ENCODE measurements at places on chromosomes 7 and 10.

- DNase-seq, result no peak
These were observed 1.5 kb downstream of the PMS2 start for GRCh38 chr7:6007386-6007785.

DNA sequence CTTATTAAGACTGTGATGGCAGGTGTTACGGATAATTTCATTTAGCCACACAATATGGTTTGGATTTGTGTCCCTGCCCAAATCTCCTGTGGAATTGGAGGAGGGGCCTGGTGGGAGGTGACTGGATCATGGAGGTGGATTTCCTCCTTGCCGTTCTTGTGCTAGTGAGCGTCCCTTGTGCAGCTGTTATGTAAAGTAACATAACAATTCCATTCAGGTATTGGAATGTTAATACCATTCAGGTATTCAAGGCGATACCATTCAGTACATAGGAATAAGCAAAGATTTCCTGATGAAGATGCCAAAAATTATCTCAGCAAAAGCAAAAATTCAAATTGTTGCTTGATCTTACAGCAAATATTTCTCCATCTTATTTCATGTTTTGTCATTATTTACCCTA, 32.5 kb upstream of the PLXDC2 start:
- DNase-seq, result no peak

DNA sequence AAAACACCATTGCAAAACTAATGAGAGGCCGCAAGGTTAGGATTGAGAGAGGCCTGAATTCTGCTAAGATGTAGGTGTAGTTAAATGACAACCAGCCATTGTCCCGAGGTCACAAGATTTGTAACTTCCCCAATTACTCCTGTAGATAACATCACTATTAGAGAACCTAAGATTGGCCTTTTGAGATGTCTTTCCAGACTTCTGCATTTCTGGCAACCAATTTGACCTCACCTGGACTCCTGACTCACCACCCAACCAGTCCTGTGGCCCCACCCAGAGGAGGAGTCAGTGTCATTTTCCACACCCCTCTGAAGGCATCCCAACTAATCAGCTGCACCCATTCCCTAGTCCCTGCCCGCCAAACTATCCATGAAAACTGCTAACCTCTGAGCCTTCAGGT, 115.7 kb downstream of the PRKAG2 start:
- no peak for DNase-seq

GRCh38 chr7:131570401-131570800, 14.0 kb upstream of the PODXL start:
- DNase-seq, result no peak

GRCh38 chr7:44852590-44852989, 4.7 kb upstream of the H2AZ2 start:
- no peak for DNase-seq

DNA sequence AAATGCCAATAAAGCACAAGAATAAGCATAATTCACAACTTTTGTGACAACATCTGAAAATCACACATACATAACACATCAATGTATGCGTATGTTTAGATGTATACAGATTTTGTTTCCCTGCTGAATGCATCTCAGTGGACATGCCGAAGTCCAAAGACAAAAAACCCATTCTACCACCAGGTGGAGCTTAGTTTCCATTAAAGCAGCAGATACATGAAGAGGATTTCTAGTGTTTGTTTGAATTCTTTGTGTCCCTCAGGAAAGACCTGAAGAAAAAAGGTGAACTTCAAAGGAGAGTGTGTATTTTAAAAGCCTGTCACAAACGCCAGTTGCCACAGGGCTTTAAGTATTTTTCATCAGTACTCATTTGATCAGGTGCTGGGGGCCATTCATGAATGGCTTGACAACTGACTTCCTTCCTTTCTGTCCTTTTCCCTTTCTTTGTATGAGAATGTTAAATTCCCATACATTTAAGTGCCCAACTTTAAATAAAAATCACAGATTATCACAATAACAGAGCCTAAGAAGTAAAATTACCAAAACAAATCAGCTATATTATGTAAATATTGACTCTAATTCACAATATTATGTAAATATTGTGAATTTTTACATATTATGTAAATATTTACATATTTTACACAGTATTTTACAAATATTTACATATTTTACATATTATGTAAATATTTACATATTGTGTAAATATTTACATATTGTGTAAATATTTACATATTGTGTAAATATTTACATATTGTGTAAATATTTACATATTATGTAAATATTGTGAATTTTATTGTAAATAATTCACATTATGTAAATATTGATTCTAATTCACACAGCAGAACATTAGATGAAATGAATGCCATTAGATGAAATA, 343.0 kb downstream of the CRPPA start:
- DNase-seq, result no peak

- DNase-seq, result no peak
These were observed 19.3 kb downstream of the OR6B1 start for GRCh38 chr7:144019457-144019856.

DNA sequence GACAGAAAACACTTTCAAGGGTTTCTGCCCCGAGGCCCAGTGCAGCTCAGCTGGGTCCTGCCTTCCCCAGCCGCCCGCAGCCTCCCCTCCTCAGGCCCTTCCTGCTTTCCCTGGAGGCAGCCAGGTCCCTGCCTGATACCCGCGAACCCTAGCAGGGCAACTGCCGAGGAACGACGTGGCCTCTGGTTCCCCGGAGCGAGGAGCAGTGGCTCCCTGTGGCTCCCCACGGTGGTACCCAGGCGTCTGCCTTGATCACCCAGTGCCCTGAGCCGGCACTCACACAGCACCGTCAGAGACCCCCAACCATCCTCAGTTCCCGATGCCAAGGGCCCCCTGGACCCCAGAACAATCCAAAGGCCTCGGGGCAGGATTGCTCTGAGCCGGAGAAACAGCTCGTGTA, 58.3 kb downstream of the CFAP46 start:
- DNase-seq, result no peak

GRCh38 chr7:17369691-17370426, 71.4 kb downstream of the AHR start:
- DNase-seq, result no peak

GRCh38 chr10:86325158-86325557, 41.4 kb downstream of the GRID1 start:
- no peak for DNase-seq

GRCh38 chr10:17236468-17237148, 8.6 kb downstream of the VIM start:
- no peak for DNase-seq

GRCh38 chr10:125157505-125157904, 2.9 kb downstream of the CTBP2 start:
- DNase-seq, result no peak

- DNase-seq, result no peak
These were observed 190.2 kb upstream of the HABP2 start for GRCh38 chr10:113362645-113363091.

DNA sequence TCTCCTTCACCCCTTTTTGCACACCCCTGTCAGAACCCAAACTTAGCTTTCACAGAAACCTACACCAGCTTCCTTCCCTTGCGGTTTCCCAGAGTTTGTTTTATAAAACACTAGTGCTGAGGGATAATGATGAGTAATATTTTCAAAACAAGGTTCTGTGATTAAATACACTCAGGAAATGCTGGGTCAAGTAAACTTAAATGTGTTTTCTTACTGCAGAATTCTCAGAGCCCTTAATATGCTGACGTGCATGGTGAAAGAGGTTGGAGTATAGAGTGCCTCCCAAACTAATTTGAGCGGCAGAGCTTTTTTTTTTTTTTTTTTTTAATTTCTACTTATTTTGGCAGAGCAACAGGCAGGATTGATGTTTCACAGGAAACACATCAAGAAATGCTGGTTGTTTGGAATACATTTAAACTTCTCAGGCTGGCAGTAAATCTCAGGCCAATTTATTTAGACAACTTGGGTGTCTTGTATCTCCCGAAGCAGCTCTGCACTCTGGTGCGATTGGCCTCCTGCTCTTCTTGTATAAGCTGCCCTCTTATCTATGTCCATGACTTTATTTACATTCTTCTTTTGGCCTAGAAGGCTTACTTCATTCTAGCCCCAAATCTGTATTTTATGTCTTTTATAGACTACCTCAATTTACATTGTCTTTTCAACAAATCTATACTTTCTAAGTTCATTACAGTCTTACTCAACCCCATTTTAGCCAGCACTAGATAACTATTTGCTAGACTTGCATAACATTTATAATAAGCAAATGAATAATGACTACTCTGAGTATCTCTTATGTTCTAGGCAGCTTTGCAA, 165.4 kb downstream of the BMPER start:
- DNase-seq, result no peak

- no peak for DNase-seq
These were observed 217.2 kb downstream of the REEP3 start for GRCh38 chr10:63738410-63738809.

DNA sequence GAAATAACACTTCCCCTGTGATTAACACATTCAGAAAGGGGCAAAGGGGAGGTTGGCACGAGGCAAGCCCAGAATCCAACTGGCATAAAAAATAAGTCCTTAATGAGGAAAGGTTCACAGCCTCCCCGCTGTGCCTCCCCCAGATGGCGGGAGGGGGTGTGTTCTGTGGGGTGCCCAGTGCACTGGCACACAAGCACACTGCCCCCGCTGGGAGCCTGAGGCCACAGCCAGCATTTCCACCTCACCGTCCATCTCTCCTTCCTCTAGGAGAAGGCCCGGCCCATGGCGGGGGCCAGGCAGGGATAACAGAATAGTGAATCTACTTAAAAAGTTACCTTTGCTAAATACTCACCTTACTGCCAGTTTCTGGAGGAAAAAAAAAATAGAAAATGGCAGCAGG, 43.2 kb downstream of the PRKAG2 start:
- no peak for DNase-seq

DNA sequence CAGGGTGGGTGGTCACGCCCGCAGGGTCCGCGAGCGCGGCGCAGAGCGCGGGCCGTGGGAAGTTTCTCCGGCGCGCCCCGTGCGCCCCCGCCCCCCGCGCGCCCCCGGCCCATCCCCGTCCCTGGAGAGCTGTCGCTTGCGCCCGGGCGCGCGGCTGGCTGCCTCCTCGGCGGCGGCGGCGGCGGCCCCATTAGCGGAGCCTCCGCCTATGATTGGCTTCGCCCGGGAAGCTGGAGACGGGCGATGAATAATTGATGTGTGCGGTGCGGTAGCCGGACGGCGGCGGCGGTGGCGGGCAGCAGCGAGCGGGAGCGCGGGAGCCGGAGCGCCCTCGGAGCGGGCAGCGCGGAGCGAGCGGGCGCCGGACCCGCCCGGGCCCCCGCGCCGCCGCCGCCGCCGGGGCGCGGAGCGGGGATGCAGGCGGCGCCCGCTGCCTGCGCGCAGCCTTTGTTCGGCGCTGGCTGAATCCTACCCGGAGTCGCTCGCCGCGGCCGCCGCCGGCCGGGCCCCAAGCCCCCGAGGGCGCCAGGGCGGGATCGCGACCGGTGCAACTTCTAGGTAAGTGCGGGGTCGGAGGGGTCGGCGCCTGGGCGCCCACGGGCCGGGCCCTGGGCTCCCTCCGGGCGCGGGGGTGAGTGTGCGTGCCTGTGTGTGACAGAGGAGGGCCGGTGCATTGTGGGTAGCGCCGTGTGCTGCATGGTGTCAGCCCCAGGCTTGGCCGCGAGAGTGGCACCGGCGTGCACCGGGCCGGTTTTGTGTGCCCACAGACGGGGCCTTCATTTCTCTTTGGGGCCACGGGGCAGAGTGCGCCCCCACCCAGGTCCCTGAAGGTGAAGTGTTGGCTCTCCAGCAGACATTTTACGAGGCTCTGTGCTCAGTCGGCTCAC, 103.8 kb upstream of the PPIF start:
- no peak for DNase-seq

DNA sequence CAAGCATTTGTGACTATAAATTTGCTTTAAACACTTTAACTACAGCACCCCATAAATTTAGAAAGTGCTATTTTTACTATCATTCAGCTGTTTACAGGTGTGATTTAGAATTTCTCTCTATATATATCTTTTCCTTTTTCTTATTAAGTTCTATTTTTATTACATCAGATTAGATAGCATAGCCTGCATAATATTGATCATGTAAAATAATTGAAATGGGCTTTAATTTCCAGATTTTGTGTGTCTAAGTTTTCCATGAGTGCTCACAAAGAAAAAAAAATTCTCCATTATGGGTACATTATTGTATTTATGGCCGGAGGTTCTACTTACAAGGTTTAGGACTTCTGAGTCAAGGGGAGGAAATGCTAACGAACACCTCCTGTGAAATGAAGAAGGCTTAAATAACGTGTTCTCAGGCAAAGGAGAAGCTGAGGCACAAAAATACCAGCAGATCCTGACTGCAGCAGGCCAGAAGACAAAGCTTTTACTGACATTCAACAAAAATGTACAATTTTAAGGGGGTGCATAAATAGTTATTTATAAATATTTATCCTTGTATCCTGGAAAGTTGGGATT, 114.2 kb downstream of the RNF133 start:
- no peak for DNase-seq

DNA sequence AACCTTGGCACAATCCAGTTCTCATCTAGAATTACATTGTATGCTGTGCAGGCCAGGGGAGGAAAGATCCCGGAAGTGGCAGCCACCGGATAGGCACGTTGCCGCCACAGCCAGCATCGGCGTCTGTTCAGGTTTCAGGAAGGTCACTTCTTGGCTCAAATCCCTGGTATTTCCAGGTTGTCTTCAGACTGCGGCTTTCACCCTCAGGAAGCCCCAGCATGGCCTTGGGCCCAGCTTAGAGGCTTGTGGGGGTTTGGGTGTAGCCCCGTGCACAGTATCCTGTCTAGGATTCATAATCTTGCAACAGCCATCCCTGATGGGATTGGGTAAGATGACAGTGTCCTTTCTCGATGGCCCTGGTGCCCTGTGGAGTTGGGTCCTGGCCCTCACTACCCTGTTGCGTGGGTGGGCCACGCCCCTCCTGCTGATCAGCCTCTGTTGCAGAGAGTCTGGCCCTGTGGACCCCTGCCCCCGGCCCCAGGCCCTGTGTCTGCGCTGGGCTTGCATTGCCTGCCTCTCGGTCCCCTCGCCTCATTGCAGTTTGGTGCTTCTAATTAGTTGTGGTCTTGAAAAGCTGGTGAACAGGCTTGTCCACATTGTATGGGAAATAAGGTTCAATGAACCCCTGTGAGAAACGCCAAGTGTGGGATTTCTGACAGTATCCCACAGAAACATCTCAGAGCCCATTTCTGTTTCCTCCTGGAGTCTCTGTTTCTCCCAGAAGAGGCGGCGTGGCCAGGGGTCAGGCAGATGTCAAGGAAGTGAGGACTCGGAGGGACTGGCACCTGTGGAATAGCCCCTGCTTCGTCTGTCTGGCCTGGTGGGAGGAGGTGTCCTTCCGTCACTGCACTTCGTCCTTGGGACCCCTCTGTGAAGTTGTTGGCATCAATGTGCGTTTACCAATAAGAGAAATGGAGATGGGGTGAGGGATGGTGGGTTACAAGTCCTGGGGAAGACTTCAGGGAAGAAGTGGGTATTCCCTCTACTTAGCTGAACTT, 77.5 kb downstream of the MGMT start:
- no peak for DNase-seq

DNA sequence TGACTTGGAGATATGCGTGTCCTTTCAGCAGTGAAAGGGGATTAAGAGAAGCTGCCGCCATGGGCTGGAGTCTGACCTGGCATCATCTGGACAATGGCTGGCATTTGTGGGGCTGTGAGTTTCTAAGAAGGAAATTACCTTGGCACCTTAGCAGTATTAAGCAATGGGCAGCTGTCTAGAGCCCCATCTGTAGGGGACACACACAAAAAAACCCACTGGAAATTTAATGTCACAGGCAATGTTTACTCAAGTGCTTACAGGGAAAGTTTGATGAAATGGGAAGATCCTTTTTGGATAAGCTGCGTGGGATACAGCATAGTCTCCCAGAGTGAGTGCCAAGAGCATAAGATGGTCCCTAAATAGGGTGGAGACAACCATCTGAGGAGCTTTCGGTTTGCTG, 25.0 kb downstream of the ADRA2A start:
- no peak for DNase-seq

- no peak for DNase-seq
These were observed 54.8 kb upstream of the CALCR start for GRCh38 chr7:93629291-93629801.

Measured in stimulated activated CD8-positive, alpha-beta memory T cell treated with anti-CD3 and anti-CD28 coated beads, Interleukin-4, amount 100 ng/mL, for 1 hour (primary cell).